ENCODE measurements at places on chromosomes 13 and 19.

- no peak for DNase-seq
Measured at GRCh38 chr19:54312436-54313377, at the start of gene LILRA5. TSS of gene LILRA5 (minus strand) at chr19:54313166. CDS start at chr19:54313019, 147 bp downstream.

- DNase-seq: no peak
Measured at GRCh38 chr13:43036351-43037250, 13.2 kb downstream of the DNAJC15 start.

DNA sequence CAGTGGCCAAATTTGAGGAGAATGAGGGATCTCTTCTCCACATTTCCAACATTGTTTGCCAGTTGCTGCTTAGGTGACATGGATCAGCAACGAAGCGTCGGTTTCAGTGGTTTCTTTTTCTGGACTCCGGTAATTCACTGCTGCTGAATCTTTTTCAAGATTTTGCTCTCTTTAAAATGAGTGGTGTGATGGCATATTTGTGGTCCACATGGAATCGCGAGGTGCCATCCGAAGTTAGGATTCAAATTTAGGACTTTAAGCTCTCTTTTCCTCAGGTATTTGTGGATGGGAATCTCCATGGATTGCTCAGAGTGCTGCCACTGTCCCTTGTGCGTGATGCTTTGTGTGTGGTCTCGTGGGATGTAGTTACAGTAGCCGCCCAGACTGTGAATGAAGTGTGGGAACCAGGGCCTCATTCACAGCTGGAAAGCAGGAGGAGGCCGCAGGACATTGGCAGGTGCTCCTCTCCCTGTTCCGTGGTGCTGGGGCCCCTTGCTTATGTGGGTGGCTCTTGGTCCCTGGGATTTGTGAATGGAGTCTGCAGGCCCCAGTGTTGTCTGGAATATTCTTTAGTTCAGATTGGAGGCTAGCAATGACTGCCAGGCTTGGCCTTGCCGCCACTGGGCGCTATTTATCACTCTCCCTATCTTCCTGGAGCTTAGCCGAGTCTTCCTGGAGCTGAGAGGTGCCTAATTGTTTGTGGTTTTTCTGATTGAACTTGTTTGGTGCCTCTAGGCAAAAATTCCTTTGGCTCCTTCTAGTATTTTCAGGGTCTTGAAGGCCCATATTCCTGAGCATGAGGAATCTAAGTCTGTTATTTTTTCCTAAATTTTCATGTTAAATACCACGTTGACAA is 1.5 kb downstream of the ILF3 start:
- DNase-seq: no peak

DNA sequence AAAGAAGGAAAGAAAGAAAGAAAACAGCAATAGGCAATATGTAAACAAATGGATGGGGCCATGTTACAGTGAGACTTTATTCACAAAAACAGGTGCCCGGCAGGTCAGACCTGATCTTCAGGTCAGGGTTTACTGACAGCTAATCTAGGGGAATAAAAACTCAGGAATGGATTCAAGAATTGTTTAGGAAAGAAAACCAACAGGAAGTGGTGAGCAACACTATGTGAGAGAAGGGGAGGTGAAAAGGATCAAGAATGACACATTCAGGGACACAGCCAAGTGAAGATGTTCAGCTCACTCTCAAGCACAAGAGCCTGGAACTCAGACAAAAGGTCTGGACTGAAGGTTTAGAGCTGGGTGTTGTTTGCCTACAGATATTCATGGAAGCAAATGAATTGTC is 244.5 kb downstream of the EFNB2 start:
- DNase-seq: no peak

DNA sequence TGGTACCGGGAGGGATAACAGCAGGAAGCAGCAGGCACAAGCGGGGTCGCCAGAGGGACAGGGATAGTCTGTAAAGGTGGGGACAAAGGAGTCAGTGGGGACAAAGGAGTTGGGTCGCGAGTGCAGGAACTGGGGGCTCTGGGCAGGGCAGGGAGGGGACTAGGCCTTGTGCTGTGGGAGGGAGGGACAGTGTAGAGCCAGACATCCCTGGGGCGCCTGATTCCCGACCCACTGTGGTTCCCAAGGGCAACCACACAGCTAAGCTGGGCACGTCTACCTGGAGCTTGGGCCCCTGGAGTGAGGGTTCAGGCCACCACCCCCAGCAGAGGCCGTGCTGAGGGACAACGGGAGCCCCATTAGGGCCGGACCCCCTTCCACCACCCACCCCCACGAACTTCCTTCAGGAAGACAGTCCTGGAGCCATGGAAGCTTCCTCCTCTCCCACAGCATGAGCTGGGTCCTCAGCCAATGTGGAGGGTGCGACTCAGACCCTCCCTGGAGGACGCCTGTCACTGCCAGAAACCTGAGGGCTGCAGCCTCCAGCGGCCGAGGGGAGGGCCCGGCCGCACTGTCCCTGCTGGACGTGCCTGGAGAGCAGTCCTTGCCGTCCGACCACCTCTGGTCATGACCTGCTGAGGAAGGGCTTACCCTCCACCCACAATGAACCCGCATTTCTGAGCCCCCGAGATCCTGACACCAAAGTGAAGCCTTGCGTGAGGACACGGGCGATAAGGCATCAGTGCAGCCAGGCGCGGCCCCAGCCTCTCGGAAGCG is 77.9 kb downstream of the SPACA7 start:
- DNase-seq: no peak
